ENCODE measurements at places on chromosomes 1 and 21. TPM values are rescaled to one million over a fixed set of nuclear protein-coding genes. Genes with fewer than 3 reads are reported as not detected.

ZYG11A gene
- total RNA-seq: not detected

WNT9A gene
- total RNA-seq: 1.2 TPM

MNDA gene
- not detected for total RNA-seq

GSTM1 gene
- 39.0 TPM for total RNA-seq

HTR1D gene
- 0.31 TPM for total RNA-seq

RGS8 gene
- 0.05 TPM for total RNA-seq

DDX20 gene
- 18.6 TPM for total RNA-seq

TP73 gene
- 2.4 TPM for total RNA-seq

ATP1A2 gene
- total RNA-seq: 0.11 TPM

SPAG17 gene
- total RNA-seq: 14.9 TPM

TEX35 gene
- total RNA-seq: not detected

PTGFRN gene
- 42.9 TPM for total RNA-seq

KCNA2 gene
- total RNA-seq: 0.05 TPM

OR2T35 gene
- not detected for total RNA-seq

CASQ1 gene
- total RNA-seq: not detected

IKBKE gene
- 6.4 TPM for total RNA-seq

EXO1 gene
- 16.2 TPM for total RNA-seq

SPRR2A gene
- not detected for total RNA-seq

CD247 gene
- total RNA-seq: not detected

HPDL gene
- 2.4 TPM for total RNA-seq

THEM5 gene
- total RNA-seq: not detected

FGR gene
- total RNA-seq: not detected

RGS1 gene
- 0.26 TPM for total RNA-seq

TPTE gene
- not detected for total RNA-seq

LRRC38 gene
- not detected for total RNA-seq

BGLAP gene
- 5.8 TPM for total RNA-seq

NLRP3 gene
- not detected for total RNA-seq

TMEM125 gene
- total RNA-seq: 41.1 TPM

PCAT6 gene
- 5.7 TPM for total RNA-seq

DIRAS3 gene
- total RNA-seq: 7.4 TPM

HES3 gene
- not detected for total RNA-seq

SOX13 gene
- total RNA-seq: 58.2 TPM

GPR25 gene
- total RNA-seq: not detected

PLCH2 gene
- total RNA-seq: not detected

NT5C1A gene
- total RNA-seq: not detected

SEC16B gene
- 0.67 TPM for total RNA-seq
